ENCODE measurements at places on chromosomes 11 and 22.

DNA sequence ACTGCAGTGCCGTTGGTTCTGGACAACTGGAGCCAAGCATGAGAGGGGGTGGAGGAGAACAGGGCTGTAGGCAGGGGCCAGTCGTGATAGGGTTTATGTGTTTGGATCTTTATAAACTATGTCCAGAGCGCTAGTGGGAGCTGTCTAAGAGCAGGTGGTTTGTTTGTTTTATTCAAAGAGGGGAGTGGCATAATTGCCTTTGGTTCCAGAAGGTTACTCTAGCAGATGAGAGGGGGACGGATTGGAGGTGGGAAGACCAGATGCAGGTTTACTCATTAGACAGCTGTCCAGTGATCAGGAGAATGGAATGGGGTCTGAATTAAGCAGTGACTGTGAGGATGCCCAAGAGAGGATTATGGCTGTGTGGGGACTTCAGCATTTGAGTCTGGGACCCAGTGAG, 109.3 kb upstream of the TBCEL start:
- no peak for DNase-seq

DNA sequence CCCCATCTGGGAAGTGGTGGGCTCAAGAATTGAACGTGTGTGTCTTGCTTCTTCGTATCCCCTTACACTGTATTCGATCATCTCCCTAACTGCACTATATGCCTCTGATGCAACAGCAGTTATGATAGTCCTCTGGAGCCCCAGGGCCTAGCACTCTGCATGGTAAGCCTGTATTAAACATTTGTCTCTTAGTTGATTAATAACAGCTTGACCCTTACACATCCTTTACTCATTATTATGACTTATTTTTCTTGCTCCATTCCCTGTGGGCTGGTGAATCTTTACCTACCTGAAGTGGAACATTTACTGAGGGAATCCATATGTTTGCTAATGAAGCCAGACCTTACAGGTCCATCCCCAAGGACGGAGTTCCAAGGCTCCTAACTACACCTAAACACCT, 5.6 kb downstream of the STX3 start:
- DNase-seq = no peak

DNA sequence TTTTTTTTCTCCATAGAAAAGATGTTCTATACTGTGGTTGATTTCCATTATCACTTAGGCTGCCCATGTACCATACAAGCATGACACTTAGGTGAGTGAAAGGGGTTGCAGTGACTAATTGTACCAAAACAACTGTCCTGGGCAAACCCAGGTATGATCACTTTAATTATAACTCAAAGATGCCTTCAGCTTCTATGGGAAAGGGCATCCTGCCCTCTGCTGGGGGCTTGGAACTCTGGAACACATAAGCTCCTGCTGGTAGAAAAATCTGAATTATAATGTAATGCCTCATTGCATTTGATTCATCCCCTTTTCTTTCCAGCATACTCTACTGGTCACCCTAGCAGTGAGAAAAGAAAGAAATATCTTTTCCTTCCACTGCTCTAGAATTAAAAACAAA, 206.3 kb downstream of the DDX10 start:
- peak; percentile 67 for DNase-seq

DNA sequence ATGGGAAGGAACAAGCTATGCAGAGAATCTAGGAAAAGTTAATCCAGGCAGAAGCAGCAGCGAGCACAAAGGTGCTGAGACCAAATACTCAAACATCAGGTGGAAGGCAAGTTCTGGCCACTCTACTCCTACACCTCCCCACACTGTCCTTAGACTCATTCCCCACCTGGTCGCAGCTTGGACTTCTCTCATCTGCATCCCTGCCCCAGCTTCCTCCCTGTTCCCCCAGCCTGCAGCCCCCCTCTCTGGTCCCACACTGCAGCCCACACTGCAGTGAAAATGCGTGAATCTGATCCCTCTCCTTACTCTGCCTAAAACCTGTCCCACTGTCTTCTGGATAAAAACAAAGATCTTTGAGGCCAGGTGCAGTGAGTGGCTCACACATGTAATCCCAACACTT, 9.1 kb downstream of the TPBGL start:
- DNase-seq = no peak
